Caco-2 (cell line): ENCODE measurements at places on chromosomes 11 and 22. TPM values are rescaled to one million over a fixed set of nuclear protein-coding genes. Genes with fewer than 3 reads are reported as not detected.
A peak's percentile ranks its signal among the peaks of the same experiment; 100 is the strongest.

ACTN3 gene
- 0.16 TPM in 1 of 2 replicates, not detected in the other for total RNA-seq

GRCh38 chr22:25407226-25407858 is 157.1 kb upstream of the GRK3 start:
- H3K27ac ChIP-seq = no peak overlapping the region
- DNase-seq = no peak
- no peaks in the 10 kb centered on the region for H3K27me3 ChIP-seq
- H3K36me3 ChIP-seq = no peaks in the 10 kb centered on the region
- peaks cover 9% of the 10 kb centered on the region for H3K4me1 ChIP-seq
- no peak overlapping the region for H3K4me3 ChIP-seq

WBP2NL gene
- 1.00 and 1.0 TPM in 2 replicates for total RNA-seq

DNA sequence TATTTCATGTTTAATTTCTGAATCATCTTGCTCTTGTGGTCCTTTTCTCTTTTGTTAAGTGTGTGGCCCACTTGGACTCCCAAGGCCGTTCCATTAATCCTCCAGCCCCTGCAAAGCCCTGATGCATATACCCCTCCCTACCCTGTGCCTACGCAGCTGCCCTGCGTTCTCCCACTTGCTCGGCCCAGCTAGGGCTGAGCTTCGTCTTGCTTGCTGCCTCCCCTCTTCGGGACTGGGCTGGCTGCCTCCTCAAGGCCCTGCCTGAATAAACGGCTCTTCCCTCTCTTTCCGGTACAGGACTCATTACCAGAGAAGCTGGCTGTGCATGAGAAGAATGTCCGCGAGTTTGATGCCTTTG is 28.5 kb downstream of the ARHGAP1 start:
- no peak overlapping the region for H3K4me3 ChIP-seq
- H3K36me3 ChIP-seq = peaks cover 2% of the 10 kb centered on the region
- H3K27ac ChIP-seq = no peak overlapping the region
- DNase-seq = no peak
- no peaks in the 10 kb centered on the region for H3K27me3 ChIP-seq

DNA sequence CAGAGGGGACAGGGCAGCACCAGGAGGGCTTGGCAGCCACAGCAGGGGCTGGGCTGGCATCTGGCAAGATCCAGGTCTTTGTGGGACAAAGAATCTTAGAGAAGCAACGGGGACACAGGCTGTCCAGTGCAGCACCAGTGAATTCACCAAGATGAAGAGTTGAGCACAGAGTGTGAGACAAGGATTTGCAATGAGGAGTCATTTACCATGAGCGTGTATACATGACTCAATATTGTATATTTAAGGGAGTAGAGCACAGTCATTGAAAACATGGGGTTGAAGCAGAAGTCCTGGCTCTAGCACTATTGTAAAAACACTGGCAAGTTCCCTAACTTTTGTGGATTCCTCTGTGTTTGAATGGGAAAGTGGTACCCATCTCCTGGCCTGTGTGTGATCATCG is 3.5 kb downstream of the APOL1 start:
- H3K36me3 ChIP-seq = no peaks in the 10 kb centered on the region
- no peaks in the 10 kb centered on the region for H3K4me1 ChIP-seq
- H3K27ac ChIP-seq = no peak overlapping the region
- no peaks in the 10 kb centered on the region for H3K27me3 ChIP-seq
- H3K4me3 ChIP-seq = no peak overlapping the region
- DNase-seq = no peak

DNA sequence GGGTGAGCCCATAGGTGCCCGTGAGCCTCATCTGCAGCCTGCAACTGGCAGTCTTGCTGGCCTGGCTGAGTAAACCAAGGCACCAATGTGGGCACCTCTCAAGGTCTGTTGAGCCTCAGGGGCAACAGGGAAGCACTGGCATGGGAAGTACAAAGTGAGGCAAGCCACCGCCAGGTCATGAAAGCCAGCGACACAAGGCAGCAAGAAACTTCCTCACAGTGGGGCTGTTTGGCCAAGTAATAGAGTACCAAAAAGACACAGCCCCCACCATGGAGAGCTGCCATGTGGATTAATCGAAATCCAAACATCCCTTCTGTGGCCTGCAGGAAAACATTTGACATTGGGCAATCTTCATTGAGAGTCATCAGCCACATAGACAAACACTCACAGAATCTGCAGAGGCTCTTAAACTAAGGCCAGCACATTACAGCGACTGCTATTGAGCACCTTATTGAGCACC is 43.6 kb upstream of the FIBIN start:
- no peak overlapping the region for H3K27ac ChIP-seq
- H3K27me3 ChIP-seq = no peaks in the 10 kb centered on the region
- no peak overlapping the region for H3K4me3 ChIP-seq
- DNase-seq = no peak

- H3K27me3 ChIP-seq = no peaks in the 10 kb centered on the region
- DNase-seq = no peak
- H3K27ac ChIP-seq = no peak overlapping the region
- no peak overlapping the region for H3K4me3 ChIP-seq
- no peaks in the 10 kb centered on the region for H3K36me3 ChIP-seq
These were observed 50.1 kb upstream of the OLFML1 start for GRCh38 chr11:7435176-7435575.

- DNase-seq = no peak
- H3K4me1 ChIP-seq = no peaks in the 10 kb centered on the region
- H3K4me3 ChIP-seq = no peak overlapping the region
- no peak overlapping the region for H3K27ac ChIP-seq
These were observed 34.6 kb downstream of the VSIG10L2 start for GRCh38 chr11:125980436-125980835.

- H3K36me3 ChIP-seq = no peaks in the 10 kb centered on the region
- no peak for DNase-seq
- H3K4me1 ChIP-seq = no peaks in the 10 kb centered on the region
- H3K4me3 ChIP-seq = no peak overlapping the region
- no peaks in the 10 kb centered on the region for H3K27me3 ChIP-seq
- H3K27ac ChIP-seq = no peak overlapping the region
These were observed 2302.2 kb upstream of the RAG2 start for GRCh38 chr11:38900211-38900610.

- H3K4me3 ChIP-seq = no peak overlapping the region
- H3K27me3 ChIP-seq = no peaks in the 10 kb centered on the region
- DNase-seq = peak; percentile 34
- H3K4me1 ChIP-seq = peaks cover 20% of the 10 kb centered on the region
These were observed 49.5 kb downstream of the MCHR1 start for GRCh38 chr22:40728731-40729189.

OR56A1 gene
- total RNA-seq = not detected in 2 replicates

DNA sequence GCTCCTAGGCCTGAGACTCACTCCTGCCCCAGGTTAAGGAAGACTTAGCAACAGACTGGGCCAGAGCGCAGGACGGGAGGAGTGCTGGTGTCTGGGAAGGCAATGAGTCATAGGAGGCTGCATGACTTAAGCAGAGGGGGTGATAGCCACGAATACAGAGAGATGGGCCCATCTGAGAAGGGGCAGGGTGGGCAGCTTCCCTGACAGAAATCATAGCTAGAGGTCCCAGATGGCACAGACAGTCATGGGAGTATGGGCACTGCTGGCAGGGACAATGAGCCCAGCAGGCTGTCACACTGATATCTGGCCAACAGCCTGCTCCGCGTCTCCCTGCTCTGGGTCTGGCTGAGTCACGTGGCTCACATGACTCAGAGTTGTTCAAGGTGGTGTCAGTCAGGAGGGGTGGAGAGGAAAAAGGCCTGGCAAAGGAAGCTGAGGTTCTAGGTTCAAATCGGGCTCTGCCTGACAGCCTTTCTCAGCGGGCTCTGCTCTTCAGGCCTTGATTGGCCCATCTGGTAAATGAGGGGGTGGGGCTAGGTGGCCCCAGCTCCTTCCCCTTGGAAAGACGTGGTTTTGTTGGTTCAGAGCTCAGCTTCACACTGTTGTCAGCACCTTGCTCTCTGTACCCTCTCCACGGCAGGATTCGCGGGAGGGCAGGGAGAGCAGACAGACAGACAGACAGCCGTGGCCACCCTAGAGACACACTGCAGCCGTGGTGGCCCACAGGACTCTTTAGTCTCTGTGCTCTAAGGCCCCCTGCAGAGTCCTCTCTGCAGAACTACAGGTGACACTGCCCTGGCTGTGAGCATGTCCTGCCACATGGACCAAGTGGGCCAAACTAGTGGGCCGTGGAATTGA is 47.8 kb downstream of the DBX1 start:
- peaks cover 5% of the 10 kb centered on the region for H3K36me3 ChIP-seq
- H3K27me3 ChIP-seq = no peaks in the 10 kb centered on the region
- 0 out of 2 replicates have a peak, but pooled peaks cover 3% of the 10 kb centered on the region for H3K4me1 ChIP-seq
- no peak overlapping the region for H3K4me3 ChIP-seq

- H3K27ac ChIP-seq = peak overlapping the region; percentile 100
- H3K27me3 ChIP-seq = no peaks in the 10 kb centered on the region
- H3K4me3 ChIP-seq = peak overlapping the region; percentile 72
- no peak for DNase-seq
- peaks cover 19% of the 10 kb centered on the region; the same call in 1 of the 2 replicates for H3K4me1 ChIP-seq
- no peaks in the 10 kb centered on the region for H3K36me3 ChIP-seq
These were observed 1.4 kb downstream of the CEP57 start for GRCh38 chr11:95791709-95792033.

BTG4 gene
- total RNA-seq = 0.61 and 1.2 TPM in 2 replicates

GRCh38 chr11:22753416-22753815 is 76.2 kb downstream of the SVIP start:
- no peak overlapping the region for H3K27ac ChIP-seq
- no peaks in the 10 kb centered on the region for H3K27me3 ChIP-seq
- no peaks in the 10 kb centered on the region for H3K4me1 ChIP-seq
- no peak overlapping the region for H3K4me3 ChIP-seq
- no peaks in the 10 kb centered on the region for H3K36me3 ChIP-seq
- DNase-seq = no peak

DNA sequence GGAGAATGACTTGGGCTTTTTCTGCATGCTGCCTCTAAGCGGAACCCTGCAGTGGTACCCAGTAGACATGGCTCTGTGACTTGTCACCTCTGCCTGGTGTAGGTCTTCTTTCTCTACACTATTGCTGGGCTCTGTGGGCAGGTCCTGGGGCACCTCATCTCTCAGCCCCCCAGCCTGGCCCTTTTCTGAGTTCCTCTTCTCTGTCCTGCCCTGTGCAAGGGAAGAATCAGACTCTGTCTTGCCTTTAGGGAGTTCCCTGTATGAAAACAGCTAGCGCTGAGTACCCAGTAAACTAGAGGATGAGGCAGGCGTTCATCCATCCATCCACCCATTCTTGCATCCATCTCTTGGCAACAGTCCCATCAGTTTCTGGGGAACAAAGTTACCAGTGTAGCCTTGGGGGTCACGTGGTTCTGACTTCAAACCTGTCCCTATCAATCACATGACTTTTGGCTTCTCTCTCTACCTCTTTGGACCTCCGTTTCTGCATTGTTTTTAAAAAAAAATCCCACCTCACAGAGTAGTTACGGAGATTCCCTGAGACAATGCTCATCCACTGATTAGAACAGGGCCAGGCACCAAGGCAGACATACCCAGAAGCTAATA is 86.4 kb upstream of the WNT11 start:
- no peaks in the 10 kb centered on the region for H3K36me3 ChIP-seq
- H3K4me1 ChIP-seq = peaks cover 4% of the 10 kb centered on the region; the same call in 1 of the 2 replicates
- no peak overlapping the region for H3K27ac ChIP-seq
- no peaks in the 10 kb centered on the region for H3K27me3 ChIP-seq
- no peak overlapping the region for H3K4me3 ChIP-seq
- no peak for DNase-seq

SLC35E4 gene
- 0.27 and 0.74 TPM in 2 replicates for total RNA-seq

DNA sequence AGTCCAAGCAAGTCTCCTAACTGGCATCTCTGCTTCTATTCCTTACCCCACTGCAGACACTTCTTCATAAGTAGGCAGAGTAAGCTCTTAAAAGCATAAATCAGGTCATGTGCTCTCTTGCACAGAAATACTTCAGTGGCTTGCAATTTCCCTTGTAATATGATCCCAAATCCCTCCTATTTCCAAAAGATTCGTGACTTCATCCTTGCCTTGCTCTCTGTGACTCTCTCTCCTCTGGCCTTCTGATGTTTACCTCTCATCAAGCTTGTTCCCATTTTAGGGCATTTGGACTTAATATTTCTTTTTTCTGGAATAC is 37.4 kb upstream of the NCR3LG1 start:
- H3K4me3 ChIP-seq = no peak overlapping the region
- H3K4me1 ChIP-seq = no peaks in the 10 kb centered on the region
- H3K36me3 ChIP-seq = no peaks in the 10 kb centered on the region
- DNase-seq = no peak

DNA sequence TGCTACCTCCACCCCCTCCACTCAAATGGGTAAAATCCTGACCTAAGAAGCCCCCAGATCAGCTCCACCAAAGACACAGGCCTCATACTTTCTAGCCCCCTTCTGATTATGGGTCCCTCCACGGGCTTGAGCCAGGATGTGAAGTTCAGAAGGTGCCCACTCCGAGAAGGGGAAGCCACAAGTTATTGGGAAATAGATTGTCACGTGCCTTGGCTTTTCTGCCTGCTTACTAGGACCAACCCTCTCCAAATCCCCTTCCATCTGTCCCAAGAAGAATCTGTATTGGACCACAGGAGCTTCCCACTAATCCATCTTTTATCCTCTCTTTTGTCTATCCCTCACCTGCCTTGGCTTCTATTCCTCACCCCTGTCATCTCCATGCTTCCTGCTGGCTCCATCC is 3.0 kb upstream of the NRGN start:
- DNase-seq = no peak
- H3K4me3 ChIP-seq = no peak overlapping the region
- H3K27me3 ChIP-seq = peaks cover 8% of the 10 kb centered on the region
- H3K27ac ChIP-seq = no peak overlapping the region
- peaks cover 6% of the 10 kb centered on the region for H3K4me1 ChIP-seq
